ENCODE measurements at places on chromosomes 6 and 20.

DNA sequence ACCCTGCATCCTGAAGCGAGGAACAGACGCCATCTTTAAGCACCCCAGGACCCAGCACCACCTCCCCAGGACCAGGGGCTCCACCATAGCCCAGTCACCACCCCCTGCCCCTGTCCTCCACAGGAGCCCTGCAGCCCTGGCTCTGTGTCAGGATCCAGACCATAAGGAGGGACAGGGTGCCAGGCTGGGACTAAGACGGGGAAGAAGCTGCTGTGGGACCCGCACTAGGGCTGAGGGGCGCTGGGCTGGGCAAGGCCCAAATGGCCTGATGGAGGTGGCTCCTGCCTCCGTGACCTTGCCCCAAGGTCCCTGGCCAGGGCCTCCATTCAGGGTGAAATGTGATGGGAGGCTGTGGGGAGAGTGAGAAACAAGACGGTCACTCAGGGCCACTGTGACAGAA, 385.6 kb downstream of the TAF4 start:
- DNase-seq = no peak

- no peak for DNase-seq
Measured at GRCh38 chr20:11845340-11845739, 72.4 kb upstream of the BTBD3 start.

DNA sequence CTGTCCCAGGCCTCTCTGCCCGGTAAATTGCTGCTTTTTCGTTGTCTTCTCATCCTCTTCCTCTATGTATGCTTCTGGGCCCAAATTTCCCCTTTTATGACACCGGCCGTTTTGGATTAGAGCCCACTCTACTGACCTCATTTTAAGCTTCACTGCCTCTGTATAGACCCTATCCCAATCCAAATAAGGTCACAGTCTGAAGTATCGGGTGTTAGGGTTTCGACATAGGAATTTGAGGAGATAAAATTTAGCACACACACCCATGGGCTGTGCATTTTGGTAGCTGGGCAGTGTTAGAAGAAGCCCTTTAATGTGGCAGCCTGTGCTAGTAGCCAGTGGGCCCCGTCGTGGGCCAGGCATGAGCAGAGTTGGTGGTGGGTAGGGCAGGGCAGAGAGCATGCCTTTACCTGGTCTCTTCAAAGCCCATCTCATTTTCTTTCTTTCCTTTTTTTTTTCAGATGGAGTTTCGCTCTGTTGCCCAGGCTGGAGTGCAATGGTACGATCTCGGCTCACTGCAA, 27.9 kb upstream of the EZR start:
- no peak for DNase-seq

- no peak for DNase-seq
Measured at GRCh38 chr20:24798930-24799705, 150.0 kb upstream of the CST7 start.

DNA sequence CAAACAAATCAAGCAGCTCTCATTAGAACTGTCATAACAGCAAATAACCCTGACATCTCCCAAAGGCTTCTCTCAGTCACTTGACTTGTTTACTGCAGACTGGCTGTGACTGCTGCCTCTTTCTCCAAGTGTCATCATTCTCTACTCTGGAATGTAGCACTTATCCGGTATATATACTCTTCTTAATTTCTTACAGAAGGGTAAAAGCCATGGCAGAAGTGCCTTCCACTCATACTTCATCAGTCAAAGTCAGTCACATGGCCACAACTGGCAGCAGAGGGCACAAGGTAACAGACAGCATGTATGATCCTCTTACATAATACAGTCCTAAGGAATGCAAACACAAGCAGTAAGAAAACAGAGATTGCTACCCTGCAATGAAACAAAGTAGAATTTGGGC, 9.3 kb downstream of the NAPB start:
- peak; percentile 26 for DNase-seq

GRCh38 chr6:18676548-18676947, 289.4 kb downstream of the RNF144B start:
- DNase-seq = no peak

DNA sequence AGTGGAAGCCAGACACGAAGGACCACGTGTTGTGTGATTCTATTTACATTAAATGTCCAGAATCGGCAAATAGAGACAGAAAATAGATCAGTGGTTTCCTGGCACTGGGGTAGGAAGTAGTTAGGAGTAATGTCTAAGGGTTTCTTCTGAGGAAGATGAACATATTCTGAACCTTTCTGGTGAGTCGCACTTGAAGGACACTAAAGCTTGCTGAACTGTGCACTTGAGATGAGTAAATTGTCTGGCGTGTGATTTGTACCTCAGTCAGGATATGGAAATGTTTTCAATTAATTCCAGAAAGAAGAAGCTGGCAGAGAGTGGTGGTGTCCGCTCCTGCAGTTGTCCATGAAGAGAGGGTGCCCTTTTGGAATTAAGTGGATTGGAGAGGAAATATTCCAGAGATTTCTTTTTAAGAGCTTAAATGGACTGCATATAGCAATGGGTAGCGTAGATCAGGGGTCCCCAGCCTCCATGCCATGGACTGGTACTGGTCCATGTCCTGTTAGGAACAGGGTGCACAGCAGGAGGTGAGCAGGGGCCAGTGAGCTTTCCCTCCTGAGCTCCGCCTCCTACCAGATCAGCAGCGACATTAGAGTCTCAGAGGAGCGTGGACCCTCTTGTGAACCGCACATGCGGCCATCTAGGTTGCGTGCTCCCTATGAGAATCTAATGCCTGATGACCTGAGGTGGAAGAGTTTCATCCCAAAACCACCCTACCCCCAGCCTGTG, 12.4 kb upstream of the KIF25 start:
- no peak for DNase-seq

- DNase-seq = no peak
Measured at GRCh38 chr6:72348926-72349325, 272.9 kb upstream of the KCNQ5 start.
